NCI-H1417 treated with DMSO at 0.1 percent for 48 hours (cell line): ENCODE measurements at places on chromosomes 4 and X.

DNA sequence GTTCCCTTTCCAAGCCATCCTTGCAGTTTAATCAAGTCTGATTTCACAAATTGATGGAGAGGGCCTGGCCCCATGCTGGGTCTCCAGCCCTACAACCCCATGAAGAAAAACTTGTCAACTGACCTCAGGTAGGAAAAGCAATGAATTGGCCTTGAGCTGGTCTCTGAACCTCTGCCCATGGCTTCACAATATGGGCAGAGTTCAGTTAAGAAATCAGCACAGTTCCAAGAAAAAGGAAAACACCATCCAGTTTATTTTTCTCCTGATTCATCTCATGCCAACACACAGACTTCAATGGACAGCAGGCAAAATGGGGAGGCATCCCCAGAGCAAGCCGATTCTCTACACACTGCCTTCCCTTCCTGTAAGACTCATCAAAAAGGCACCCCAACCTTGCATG is 3.3 kb downstream of the RIPPLY1 start:
- no peak for DNase-seq

DNA sequence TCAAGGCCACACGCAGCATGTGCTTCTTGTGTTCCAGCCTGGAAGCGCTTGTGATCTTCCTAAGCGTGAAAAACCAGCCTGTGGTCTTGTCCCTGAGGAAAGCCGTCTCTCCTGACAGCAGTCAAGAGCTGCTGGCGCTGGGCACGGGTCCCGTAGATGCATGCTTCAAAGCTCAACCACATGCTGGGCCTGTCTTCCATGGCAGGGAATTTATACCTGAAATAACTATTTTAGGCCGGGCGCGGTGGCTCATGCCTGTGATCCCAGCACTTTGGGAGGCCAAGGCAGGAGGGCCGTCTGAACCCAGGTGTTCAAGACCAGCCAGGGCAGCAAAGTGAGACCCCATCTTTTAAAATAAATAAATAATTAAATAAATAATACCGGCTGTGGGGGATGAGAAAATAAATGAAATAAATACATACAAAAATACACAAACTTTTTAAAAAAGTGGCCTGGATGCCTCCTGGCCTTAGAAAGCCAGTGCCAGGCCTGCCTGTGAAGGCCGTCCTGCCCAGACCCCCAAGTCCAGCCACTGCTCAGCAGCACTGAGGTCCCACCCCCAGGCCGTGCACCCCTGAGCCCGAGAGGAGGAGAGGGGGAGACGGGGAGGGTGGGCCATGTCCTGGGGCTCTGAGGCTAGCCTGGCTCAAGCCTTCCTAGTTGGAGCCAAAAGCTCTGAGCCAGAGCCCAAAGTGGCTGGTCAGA is 10.4 kb downstream of the LRPAP1 start:
- DNase-seq, result no peak

DNA sequence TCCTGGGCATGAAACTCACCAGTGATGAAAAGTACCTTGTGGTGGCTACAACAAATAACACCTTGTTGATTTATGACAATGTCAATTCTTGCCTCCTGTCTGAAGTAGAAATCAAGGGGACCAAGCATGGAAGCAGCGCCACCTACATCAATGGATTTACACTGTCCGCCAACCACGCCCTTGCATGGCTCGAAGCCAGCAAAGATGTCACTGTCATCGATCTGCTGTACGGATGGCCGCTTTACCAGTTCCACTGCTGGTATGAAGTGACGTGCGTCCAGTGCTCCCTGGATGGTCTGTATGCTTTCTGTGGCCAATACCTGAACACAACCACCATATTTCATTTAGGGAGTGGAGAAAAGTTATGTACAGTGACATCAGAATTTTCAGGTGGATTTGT is 200.5 kb downstream of the NWD2 start:
- no peak for DNase-seq

DNA sequence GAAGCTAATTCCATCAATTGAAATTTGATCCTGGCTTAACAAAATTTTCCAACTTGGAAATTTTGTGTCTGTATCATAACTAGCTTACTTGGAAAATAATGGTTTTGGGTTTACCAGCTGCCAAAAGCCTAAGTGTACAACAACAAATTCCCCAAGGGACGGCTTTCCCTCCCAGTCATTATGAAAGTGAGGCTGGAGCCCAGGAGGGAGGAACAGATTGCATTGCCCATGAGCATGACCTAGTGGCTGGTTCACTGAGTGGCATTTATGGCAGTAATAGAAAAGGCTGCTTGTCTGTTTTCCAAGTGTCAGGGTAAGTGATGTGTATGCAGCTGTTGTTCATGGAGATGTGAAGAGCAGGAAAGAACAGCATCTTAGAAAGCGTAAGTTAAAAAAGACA is 70.8 kb upstream of the HHIP start:
- DNase-seq, result no peak

GRCh38 chr4:129394635-129395034 is 298.7 kb downstream of the C4orf33 start:
- DNase-seq, result peak; percentile 80

GRCh38 chr4:98447648-98448047 is 186.5 kb downstream of the RAP1GDS1 start:
- no peak for DNase-seq

GRCh38 chr4:88381123-88381522 is 2.5 kb downstream of the HERC6 start:
- no peak for DNase-seq

DNA sequence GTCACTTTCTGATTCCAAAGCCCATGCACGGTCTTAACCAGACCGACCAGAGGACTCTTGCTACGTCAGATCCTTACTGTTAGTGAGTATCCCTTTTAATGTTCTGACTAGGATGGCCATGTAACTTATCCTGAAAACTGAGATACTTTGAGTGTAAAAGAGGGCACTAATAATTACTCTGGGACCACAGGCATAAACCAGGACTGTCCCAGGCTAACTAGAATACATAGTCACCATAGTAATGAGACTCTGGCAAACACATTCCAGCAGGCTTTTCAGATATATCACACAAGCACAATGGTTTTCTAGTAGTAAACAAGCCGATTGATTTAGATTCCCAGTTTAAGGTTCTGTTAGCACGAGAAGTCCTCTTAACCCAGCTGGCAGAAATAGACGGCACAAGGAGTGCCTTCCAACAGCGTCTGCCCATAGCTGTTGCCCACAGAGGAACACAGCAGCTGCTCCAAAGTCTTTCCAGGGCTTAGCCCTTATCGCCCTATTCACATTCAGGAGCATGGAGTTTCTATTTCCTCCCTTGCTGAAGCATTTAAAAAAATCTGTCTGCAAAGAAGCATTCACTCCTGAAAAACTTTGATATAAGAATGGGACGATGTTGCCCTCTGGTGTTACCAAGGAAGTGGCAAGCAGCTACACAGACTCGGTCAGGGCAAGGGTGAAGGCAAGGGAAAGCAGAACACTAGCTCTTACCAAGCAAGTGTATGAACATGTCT is 92.4 kb downstream of the CXCL13 start:
- no peak for DNase-seq

DNA sequence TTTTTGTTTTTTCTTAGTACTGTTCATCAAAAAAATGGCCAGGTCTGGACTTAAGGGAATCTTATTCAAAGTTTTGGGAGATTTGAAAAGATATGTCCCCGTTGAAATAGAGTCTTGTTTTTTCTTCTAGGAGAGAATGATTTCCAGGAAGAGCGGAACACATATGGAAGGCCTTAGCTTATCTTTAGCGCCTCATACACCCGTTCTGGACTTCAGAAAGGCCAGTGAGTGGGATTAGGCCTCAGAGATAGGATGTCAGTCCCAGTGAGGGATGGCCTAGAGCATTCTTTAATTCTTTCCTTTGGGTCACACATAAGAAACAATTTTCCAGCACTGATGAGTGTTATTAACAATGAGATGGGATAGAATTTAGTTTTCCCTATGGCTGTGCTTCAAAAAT is 54.5 kb upstream of the HAND2 start:
- DNase-seq, result no peak

- DNase-seq, result no peak
Measured at GRCh38 chr4:151820004-151820403, 59.2 kb upstream of the GATB start.

GRCh38 chr4:87051121-87051713 is 116.4 kb downstream of the AFF1 start:
- no peak for DNase-seq

DNA sequence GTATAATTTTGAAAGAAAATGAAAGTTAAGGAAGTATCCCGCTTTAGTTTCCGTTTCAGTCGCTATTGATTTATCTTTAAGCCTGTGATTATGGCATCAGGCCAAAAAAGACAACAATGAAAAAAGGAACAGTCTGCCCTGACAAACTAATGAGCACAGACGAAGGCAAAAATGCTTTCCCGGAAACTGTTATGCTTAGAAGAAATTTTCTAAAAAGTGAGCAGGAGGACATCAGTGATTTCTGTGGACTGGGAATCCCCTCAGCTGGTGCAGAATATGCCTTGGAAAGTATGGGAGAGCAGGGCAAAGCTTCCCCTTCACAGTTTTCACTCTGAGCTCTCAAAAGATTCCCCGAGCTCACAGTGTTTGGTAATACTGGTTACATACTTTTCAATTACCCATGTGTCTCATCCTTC is 5.1 kb upstream of the CXCL10 start:
- no peak for DNase-seq

- no peak for DNase-seq
Measured at GRCh38 chrX:150041208-150041607, 102.9 kb upstream of the EOLA2 start.

DNA sequence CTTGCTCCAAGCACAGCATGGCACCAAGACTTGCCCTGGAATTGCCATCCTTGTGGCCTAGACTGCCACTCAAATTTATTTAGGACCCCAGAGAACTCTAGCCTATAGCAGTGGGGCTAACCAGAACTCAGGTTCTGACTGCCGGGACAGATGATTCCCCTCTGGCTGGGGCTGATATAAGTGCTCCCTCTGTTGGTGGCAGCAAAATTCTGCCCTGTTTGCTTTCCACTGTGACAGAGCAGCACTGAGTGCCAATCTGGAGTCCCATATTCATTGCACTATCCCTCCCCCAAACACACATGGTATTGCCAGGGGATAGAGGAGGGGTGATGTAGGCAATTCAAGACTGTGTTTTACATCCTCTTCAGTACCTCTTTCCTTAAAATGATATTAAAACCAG is 1081.9 kb downstream of the FAT4 start:
- no peak for DNase-seq

- no peak for DNase-seq
Measured at GRCh38 chr4:141810712-141811375, 174.5 kb downstream of the IL15 start.

GRCh38 chr4:95547715-95548471 is 880 bp downstream of the UNC5C start:
- DNase-seq, result no peak

GRCh38 chrX:44244008-44244407 is 99.5 kb downstream of the EFHC2 start:
- DNase-seq, result no peak

- DNase-seq, result no peak
Measured at GRCh38 chrX:47175588-47175980, 18.0 kb upstream of the UBA1 start.

GRCh38 chr4:184066584-184067300 is 150.9 kb downstream of the ENPP6 start:
- no peak for DNase-seq

GRCh38 chrX:124406294-124407014 is 60.1 kb downstream of the SH2D1A start:
- peak; percentile 34 for DNase-seq

- no peak for DNase-seq
Measured at GRCh38 chrX:22366166-22366702, 93.5 kb downstream of the CBLL2 start.

- DNase-seq, result peak; percentile 11
Measured at GRCh38 chrX:155612312-155613224, at the start of gene TMLHE. Gene TMLHE, minus strand, starts transcription at chrX:155612952. Its CDS starts 67,676 bp downstream, at chrX:155545276.

DNA sequence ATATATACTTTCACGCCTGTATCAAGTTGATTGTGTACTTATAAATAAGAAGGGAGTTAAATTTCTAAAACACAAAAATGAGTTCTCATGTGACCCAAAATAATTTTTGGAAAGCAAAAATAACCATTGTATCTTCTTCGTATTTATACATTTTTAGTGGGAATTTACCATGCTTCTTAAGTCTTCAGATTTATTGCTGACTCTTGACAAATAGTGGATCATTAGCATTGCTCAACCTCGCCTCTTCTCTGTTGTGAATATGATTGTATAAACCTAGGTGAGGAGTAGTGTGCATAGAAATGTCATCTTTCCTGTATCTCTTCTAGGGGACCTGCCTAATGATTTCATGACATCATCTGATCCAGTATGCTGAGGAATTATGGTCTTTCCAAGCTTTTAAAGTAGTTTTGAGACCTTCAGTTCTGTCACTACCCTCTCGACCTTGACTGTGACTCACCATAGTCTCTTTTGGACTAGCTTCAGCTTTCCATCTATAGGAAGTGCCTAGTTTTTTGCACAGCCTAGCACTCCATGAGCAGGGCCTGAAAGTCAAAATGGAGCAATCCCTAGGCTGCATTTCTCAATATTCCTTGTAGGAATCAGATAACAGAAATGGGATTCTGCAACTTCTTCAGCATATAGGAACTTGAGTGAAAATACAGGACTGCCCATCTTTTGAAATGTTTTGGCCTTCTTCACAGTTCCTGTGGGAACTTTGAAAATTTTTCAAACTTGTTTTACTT is 157.6 kb downstream of the ARX start:
- no peak for DNase-seq

GRCh38 chrX:3592184-3592583 is 121.3 kb downstream of the PRKX start:
- DNase-seq, result no peak

DNA sequence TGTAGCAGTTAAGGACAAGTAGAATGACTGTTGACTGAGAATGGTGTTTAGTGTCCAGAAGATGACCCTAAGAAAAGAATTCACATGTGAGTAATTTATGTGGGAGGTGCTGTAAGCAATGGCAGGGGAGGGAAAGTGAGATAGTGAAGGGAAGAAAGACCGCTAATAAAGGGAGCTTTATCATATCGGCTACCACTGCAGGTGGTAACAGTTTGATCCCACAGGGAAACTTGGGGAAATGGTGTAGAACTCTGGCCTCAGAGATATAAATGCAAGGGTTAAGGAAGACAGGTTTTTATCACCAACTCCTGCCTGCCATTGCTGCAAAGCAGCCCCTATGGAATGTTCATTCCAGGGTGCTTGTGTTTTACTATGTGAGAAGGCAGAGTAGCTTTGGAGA is 489.6 kb downstream of the STPG2 start:
- DNase-seq, result no peak

- DNase-seq, result no peak
Measured at GRCh38 chrX:11040405-11040804, 70.7 kb upstream of the HCCS start.

DNA sequence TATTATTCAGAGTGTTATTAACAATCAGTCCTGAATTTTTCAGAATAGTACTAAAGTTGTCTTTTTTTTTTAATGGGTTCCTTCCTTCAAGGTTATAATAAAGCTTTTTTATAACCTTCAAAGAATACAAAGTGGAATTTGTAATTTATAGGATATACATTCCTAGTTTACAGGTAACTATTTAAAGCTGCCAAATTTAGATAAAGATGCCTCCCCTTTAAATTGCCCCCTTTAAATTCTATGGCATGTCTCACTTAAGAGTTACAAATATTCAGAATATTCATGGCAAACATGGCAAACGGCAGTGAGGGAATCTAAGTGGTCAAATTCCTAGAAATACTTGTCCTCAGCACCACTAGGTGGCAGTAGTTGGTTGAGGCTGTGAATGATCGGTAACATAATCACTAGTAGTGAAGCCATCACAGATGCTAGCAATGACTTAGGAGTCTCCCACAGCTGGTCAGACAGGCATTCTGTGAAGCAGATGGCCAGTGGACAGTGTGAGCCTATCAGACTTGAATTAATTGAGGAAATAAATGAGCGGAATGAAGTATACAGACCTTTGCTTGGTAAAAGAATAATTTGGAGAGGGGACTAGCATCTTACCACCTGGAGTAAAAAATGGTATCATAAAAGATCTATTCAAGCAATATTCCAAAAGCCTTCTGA is 86.4 kb downstream of the CBR4 start:
- peak; percentile 14 for DNase-seq
